Putamen (tissue), 1 donor: ENCODE measurements at places on chromosomes 12 and 14.

DNA sequence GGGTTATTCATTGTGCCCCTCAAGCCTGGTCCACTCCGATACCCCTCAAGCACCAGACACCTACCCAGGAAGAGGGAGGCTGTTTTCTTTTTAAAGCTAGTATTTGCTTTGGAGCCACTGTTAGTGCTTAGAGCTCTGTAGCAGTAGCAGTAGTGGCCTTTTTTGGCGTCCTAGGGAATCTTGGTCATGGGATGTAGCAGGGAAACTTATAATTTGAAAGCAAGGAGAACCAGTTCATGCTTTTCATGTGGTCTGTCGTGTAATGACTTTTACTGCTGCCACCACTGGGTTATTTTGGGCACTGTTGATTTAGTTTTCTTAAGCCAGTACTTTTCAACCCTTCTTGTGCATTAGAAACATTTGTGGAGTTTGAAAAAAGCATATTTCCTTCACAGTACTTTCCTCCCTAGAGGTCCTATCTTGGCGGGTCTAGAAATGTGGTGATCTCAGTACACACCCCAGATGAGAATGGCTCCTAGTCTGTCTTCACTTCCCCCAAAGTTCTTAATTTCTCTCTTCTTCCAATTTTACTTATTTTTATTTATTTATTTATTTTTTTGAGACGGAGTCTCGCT, 49.7 kb downstream of the MARK3 start:
- DNase-seq = no peak

- no peak for DNase-seq
Measured at GRCh38 chr14:89294872-89295271, 122.2 kb downstream of the FOXN3 start.

DNA sequence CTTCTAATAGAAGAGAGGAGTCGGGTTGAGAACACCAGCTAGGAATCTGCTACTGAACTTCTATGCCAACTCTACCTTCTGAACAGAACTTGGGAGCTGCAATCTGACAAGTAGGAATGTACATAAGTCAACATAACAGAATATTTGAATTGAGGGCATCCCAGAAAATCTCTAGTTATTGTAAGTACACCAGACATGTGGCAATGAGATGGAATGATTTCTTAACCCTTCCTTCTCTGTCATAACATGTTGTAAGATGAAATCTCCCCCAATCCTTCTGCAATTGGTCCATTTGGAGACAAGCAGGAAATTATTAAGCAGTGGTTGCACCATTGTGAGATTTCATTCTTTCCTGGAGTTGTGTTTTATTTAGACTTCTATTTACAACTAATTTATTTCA, 68.7 kb upstream of the TMPO start:
- DNase-seq = no peak

- no peak for DNase-seq
Measured at GRCh38 chr14:101022916-101023435, 119.5 kb upstream of the RTL1 start.

DNA sequence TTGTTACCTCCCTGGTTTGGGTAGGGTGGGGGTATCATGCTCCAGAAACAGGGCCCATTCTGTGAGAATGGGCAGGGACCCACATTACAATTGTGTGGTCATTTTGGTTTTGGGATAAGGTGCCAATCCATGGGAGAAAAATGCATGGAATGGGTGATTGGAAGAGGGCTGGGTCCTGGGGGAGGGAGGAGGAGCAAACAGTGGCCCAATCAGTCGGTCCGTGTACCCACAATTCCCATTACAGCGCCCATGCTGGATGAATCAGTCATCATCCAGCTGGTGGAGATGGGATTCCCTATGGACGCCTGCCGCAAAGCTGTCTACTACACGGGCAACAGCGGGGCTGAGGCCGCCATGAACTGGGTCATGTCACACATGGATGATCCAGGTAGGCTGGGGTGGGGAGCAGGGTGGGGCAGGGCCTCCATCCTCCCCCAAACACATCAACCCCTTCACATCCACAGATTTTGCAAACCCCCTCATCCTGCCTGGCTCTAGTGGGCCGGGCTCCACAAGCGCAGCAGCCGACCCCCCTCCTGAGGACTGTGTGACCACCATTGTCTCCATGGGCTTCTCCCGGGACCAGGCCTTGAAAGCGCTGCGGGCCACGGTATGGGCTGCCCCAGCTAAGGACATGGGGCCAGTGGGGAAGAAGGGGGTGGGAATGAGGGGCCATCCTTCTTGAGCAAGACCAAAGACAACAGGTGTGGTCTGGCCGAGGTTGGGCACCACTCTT, 3.6 kb upstream of the TPI1 start:
- no peak for DNase-seq

GRCh38 chr14:21227150-21227549, 42.1 kb downstream of the HNRNPC start:
- DNase-seq = no peak

- DNase-seq = no peak
Measured at GRCh38 chr12:75650595-75651341, 139.4 kb upstream of the KRR1 start.

GRCh38 chr12:66107451-66107915, 23.1 kb downstream of the LLPH start:
- peak; percentile 59 for DNase-seq

GRCh38 chr14:56874375-56874774, 64.1 kb upstream of the OTX2 start:
- DNase-seq = no peak

DNA sequence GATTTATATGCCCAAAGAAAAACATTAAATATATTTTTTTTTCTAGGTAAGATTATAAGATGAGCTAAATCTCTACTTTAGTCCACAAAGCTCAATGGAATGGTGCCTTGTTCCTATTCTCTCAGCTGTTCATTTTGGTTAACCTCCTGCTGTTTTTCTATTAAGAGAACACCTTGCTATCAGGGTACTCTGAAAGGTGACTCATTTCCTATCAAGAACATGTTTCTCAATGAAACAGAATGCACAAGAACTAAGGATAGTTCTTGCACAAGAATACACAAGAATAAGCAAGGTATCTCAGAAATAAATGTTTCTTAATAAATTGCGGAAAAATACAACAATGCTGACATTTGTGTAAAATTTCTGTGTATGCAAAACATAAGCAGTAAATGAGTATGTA, 14.1 kb downstream of the ABCD2 start:
- DNase-seq = no peak

GRCh38 chr14:22540811-22541360, 48.1 kb downstream of the DAD1 start:
- DNase-seq = no peak

GRCh38 chr12:202081-202731, 11.8 kb downstream of the SLC6A12 start:
- DNase-seq = no peak

DNA sequence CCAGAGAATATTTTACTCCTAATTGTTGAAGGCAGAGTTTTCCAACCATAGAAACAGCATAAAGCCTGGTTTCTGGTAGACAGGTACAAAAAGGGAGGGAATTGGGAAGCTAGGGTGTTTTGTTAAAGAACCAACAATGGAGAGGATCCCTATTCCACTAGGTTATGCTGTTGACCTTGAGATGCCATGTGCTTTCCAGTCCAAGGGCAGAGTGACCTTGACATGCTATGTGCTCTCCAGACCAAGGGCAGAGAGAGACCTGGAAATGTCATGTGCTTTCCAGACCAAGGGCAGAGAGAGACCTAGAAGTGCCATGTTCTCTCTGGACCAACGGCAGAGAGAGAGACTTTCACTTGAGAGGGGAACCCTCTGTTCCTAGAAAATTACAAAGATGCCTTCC, 1043.8 kb upstream of the FBXO33 start:
- no peak for DNase-seq

DNA sequence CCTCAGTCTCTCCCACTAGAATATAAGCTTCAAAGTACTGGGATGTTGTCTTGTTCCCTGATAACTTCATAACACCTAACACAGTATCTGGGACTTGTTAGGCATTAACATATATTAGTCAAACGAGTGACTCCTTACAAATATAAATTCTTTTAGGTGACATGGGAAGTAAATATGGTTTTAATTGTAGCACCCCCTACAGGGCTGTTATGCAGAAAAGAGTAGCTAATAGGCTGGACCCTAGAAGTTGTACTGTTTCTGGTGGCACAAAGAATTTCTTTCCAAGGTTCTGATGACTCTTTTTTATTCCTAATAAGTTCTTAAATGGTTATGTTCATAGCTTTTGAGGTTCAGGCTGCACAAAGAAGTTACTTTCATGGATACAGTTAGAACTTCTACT, 29.8 kb downstream of the GPATCH2L start:
- no peak for DNase-seq

DNA sequence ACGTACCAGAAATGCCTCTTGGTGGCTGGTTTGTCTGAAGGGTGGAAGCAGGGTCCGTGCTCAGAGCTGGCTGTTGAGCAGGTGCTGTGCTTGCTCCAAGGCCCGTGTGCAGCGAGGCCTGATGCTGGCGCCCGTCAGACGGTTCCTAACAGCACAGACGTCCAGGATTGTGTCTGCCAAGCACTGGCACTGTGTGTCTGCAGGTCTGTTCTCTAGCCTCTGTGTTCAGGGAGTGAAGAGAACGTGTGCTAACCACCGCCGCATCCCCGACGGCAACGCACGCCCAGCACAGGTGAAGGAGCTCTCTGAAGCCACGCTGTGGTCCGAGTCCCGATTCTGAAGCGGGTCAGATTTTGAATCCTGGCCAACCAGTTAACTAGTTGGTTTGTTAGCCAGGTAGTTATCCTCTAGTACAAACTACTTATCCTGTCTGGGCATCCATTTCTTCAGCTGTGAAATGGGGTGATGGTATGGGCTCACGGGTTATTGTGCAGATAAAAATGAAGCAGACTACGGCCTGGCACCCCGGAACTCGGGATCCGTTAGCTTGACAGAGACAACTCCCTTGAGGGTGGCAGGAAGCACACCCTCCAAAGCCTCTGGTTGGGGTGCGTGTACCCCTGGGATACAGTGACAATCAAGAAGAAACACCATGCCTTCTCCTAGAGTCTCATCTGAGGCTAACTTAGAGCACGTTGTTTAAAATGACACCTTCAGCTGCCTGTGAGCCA, 18.6 kb upstream of the TDRD9 start:
- DNase-seq = no peak

GRCh38 chr14:62117751-62118105, 355.5 kb downstream of the SNAPC1 start:
- no peak for DNase-seq

GRCh38 chr12:62233805-62234204, 26.4 kb upstream of the USP15 start:
- DNase-seq = no peak

DNA sequence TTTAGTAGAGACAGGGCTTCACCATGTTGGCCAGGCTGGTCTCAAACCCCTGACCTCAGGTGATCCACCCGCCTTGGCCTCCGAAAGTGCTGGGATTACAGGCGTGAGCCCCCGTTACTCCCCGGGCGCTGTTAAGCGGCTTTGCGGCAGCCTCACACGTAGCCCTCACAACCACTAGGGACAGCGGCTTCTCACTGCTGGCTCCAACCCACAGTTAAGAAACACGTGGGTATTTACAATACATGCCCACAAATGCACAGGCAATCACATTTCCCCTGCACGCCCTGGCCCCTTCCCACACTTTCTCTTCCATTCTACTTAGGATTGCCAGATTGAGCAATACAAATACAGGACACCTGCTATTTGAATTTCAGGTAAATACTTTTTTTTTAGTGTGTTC, 37.0 kb upstream of the EIF5 start:
- DNase-seq = no peak

DNA sequence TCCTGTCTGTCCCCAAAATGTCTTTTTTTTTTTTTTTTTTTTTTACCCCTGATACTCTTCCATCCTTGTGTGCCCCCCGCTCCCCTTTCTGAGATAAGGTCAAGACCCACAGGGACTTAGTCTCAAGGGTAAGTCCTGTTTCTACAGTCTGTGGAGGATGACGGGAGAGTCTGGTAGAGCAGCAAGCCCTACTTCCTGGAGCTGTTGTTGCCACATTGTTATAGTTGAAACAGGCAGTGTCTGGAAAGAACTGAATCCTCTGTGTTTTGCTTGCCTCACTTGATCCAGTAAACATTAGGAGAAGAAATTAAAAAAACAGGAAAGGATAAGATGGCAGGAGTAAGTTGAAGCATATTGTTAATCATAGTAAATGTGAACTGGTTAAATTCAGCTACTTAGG, 45.5 kb downstream of the ZNF664 start:
- no peak for DNase-seq

GRCh38 chr12:101929365-101930041, 52.1 kb downstream of the DRAM1 start:
- DNase-seq = no peak

- DNase-seq = peak; percentile 42
Measured at GRCh38 chr14:92897922-92898565, 24.9 kb upstream of the CHGA start.

DNA sequence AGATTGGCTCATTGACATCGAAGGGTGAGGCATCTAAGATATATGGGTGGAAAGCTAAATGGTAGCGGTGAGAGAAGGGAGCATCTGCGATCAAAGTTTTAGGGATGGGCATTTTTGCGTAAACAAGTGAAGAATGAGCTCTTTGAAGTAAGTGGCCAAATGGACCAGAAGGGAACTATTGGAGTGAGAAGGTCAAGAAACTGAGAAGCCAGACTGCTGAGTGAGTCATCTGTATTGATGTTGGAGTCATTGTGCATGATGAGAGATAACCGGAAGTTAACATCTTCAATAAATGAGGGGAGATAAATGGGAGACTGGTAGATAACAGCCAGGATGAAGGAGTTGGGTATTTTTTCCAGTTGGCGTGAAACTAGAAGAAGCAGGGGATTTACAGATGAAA, 271.9 kb upstream of the PDE3A start:
- no peak for DNase-seq

- DNase-seq = no peak
Measured at GRCh38 chr12:94753036-94753679, 102.8 kb upstream of the TMCC3 start.

DNA sequence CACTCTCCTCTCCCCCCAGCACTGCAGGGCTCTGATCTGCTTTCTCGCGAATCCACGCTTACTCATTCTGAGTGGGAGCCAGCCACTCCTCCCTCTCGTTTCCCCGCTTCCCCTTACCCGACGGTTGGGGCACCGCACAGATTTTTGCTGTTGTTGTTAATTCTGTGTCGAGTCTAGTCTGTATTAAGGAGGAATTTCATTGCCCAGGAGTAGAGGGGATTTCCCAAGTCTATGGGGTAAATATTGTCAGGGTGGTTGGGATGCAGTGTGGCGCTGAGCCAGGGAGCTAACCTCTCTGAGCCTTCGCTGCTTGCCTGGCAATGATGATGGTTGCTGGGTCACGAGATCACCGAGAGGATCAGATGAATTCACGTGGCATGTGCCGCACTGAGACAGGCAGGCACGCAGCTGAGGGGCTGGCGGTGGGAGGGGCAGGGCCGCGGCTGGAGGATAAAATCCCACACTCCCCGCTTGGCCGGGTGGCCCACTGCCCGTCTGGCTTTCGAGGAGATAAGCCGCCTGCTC, 18.5 kb downstream of the NCOR2 start:
- DNase-seq = no peak

- no peak for DNase-seq
Measured at GRCh38 chr12:98352218-98352811, 163.1 kb upstream of the TMPO start.

DNA sequence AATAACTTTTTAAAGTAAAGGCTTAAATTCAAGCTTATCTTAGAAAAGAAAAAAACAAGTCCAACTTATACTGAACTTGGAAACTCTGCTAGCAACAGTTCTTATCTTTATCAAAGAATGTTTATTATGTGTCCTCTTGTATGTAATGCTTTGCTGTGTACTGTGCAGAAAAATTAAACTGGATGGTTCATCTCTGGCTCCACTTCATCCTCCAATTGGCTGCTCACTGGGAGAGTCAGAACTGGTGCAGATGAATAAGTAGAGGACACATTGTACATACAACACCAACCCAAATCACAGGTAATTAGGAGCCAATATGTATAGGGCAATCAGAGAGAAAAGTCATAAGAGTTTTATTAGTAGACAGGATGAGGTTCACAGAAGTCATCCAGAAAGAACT, 123.6 kb upstream of the NAP1L1 start:
- no peak for DNase-seq
